Neural crest cell (in vitro differentiated cells): ENCODE measurements at places on chromosomes 13 and 19. TPM values are rescaled to one million over a fixed set of nuclear protein-coding genes. Genes with fewer than 3 reads are reported as not detected.

DNA sequence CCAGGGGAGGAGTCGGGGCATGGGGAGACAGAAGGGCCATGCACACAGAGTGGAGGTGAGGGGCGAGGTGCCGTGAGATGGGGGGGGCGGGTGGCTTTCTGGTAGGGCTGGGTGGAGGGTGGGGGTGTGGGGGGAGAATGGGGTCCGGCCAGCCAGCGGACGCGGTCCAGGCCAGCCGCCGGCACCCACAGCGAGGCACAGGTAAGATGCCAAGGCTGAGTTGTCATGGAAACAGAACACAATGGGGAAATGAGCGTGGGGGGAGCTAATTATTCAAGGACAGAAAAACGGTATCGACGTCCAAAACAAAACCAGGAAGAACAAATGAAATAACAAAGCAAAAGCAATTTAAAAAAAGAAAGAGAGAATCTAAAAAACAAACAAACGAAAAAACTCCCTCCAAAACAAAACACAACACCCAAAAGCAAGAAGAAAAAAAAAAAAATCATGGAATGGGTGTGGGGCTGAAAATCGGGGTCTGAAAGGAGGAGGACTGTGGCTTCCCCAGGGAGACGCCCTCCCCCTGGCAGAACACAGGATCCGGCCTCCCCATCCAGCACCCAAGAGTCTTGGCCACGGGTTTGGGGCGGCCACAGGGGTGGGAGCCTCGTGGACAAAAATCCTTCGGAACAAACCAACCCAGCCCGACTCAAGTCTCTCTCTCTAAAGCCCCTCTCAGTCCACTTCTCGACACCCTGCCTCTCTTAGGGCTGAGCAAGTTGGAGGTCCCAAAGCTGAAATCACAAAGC lies 92.5 kb downstream of the PTPRS start:
- peaks cover 18% of the 10 kb centered on the region for H3K4me1 ChIP-seq
- peak overlapping the region; percentile 57 for H3K27ac ChIP-seq
- no peak for DNase-seq
- H3K36me3 ChIP-seq, result peaks cover 14% of the 10 kb centered on the region

DNA sequence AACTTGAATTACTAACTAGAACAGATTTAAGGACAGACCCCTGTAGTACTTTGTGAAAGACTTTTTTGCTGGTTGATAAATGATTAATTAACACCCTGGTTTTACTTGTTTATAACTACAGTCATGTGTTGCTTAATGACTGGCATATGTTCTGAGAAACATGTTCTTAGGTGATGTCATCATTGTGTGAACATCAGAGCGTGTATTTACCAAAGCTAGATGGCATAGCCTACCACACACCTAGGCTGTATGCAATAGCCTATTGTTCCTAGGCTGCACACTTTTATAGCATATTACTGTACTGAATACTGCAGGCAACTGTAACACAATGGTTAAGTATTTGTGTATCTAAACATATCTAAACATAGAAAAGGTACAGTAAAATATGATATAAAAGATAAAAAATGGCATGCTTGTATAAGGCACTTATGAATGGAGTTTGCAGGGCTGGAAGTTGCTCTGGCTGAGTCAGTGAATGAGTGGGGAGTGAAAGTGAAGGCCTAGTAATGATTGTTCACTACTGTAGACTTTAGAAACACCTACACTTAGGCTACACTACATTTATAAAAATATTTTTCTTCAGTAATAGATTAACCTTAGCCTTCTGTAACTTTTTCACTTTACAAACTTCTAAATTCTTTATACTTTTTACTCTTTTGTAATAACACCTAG lies 260.3 kb downstream of the KCNRG start:
- H3K4me3 ChIP-seq, result no peak overlapping the region
- peaks cover 17% of the 10 kb centered on the region for H3K36me3 ChIP-seq
- H3K27me3 ChIP-seq, result no peaks in the 10 kb centered on the region
- no peak for DNase-seq
- peaks cover 6% of the 10 kb centered on the region for H3K4me1 ChIP-seq
- H3K27ac ChIP-seq, result no peak overlapping the region

- no peak overlapping the region for H3K4me3 ChIP-seq
- no peaks in the 10 kb centered on the region for H3K4me1 ChIP-seq
Measured at GRCh38 chr19:40320558-40320935, 27.6 kb downstream of the C19orf47 start.

DNA sequence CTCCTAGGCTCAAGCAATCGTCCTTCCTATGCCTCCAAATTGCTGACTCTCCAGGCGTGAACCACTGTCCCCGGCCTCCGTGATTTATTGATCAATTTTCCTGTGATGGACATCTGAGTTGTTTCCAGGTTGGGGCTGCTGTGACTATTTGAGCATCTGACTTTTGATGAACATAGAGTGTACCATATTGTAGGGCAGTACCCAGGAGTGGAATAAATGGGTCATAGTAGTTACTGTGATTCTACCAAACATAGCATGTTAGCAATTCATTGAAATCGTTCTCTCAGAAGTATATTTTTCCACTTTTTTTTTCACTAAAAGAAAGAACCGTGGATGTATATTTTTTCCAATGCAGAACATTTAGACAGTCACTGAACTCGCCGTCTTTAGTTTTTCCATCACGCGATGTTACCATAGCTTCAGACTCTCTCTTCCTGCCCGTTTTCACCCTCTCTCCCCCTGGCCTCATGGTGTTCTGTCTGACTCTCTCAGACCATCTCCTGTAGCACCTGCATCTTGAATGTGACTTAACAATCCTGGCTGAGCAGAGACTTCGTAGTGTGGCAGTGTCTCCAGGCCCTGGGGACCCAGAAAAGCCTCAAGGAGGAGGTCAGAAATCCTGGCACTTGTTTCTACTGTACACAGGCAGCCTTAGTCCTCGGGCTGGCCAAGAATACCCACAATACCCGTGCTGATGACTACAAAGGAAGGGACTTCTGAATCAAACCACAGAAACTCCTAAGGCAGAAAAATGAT lies 3.2 kb upstream of the RASGRP4 start:
- no peaks in the 10 kb centered on the region for H3K36me3 ChIP-seq
- peaks cover 10% of the 10 kb centered on the region for H3K4me1 ChIP-seq
- no peak for DNase-seq
- H3K4me3 ChIP-seq, result no peak overlapping the region
- H3K27ac ChIP-seq, result no peak overlapping the region
- H3K27me3 ChIP-seq, result peaks cover 6% of the 10 kb centered on the region

DCT gene
- total RNA-seq, result 0.12 and 0.43 TPM in 2 replicates

DNA sequence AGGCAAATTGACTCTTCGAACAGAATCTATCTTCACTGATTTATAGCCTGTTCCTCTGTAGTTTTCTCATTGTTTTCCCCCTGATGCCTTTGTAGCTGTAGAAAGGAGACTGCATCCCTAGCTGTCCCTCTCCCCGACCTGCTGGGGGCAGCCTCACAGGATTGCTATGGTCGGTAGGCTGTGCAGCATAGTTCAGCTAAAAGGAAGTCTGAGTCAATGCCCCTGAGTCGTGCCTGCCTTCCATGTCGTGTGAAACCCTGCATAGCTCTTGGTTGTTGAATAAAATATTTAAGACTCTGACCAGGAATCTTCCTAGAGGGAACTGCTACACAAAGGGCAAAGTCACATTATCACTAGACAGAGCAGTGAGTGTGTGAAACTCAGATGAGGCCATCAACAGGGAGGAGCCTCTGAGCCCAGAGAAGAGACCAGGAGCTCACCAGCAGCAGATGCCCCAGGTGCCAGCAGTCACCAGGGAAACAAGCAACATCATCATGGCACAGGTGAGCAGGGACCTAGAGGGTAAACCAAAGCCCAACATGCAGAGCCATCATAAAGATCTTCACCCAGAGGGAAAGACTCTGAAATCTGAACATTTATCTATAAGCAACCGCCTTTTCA lies 108.4 kb upstream of the NBEA start:
- H3K4me3 ChIP-seq, result no peak overlapping the region
- H3K4me1 ChIP-seq, result no peaks in the 10 kb centered on the region
- peaks cover 3% of the 10 kb centered on the region for H3K36me3 ChIP-seq
- no peak overlapping the region for H3K27ac ChIP-seq
- no peak for DNase-seq
- H3K27me3 ChIP-seq, result no peaks in the 10 kb centered on the region

GRCh38 chr19:41871573-41872383 lies 5.3 kb upstream of the CD79A start:
- H3K27me3 ChIP-seq, result peaks cover 7% of the 10 kb centered on the region
- H3K4me1 ChIP-seq, result peaks cover 10% of the 10 kb centered on the region
- no peak overlapping the region for H3K4me3 ChIP-seq
- peaks cover 16% of the 10 kb centered on the region for H3K36me3 ChIP-seq
- no peak for DNase-seq

DNA sequence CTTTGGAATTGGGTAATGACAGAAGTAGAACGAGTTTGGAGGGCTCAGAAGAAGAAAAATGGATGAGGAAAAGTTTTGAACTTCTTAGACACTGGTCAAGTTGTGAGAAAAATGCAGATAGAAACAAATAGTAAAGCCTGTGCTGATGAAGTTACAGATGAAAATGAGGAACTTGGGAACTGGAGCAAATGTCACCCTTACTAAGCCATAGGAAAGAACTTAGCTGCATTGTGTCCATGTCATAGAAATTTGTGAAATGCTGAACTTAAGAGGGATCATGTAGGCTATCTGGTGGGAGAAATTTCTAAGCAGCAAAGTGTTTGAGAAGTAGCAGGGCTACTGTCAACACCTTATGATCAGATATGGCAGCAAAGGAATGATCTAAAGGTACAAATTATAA lies 289.2 kb upstream of the PCDH9 start:
- H3K4me1 ChIP-seq, result no peaks in the 10 kb centered on the region
- no peaks in the 10 kb centered on the region for H3K27me3 ChIP-seq
- no peak overlapping the region for H3K4me3 ChIP-seq
- DNase-seq, result no peak
- no peaks in the 10 kb centered on the region for H3K36me3 ChIP-seq
- no peak overlapping the region for H3K27ac ChIP-seq

DNA sequence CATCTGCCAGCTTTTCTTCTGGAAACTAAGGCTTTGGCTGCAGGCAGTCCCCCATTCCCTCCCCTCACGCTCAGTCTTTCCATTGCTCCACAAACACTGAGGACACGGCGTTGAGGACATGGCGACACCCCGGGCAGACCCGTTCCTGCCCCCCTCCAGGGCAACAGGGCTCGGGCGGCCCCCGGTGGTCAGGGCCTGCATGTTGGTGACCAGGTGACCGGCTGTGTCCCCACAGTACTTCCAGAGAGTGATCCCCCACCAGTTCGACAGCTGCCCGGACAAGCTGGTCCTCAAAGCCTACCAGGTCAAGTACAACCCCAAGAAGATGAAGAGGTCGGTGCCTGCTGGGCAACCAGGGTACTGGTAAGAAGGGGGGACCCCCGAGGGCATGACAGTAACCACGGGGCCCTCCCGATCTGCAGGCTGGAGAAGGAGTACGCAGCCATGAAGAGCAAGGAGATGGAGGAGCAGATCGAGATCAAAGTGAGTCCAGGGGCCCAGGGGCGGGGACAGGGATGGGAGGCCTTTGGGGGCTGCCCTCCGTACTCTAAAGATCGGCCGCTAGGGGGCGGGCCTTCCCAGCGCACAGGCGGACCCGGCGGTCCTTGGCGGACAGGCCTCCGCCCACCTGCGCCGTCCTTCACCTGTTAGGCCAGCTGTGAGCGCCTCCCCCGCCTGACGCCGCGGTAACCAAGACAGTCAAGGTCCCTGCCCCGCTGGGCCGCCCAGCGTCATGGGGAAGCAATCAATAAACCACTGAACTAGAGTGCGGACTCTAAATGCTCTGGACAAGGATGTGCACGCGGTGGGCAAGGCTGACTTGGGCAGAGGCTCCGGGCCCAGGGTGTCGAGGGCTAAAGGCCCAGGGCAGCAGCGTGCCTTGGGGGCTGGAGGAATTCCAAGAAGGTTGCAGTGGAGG lies 21.1 kb downstream of the PRR36 start:
- peaks cover 12% of the 10 kb centered on the region for H3K27me3 ChIP-seq
- no peak overlapping the region for H3K27ac ChIP-seq
- H3K36me3 ChIP-seq, result no peaks in the 10 kb centered on the region
- H3K4me3 ChIP-seq, result no peak overlapping the region
- H3K4me1 ChIP-seq, result peaks cover 11% of the 10 kb centered on the region
- peak; percentile 72 for DNase-seq

DNA sequence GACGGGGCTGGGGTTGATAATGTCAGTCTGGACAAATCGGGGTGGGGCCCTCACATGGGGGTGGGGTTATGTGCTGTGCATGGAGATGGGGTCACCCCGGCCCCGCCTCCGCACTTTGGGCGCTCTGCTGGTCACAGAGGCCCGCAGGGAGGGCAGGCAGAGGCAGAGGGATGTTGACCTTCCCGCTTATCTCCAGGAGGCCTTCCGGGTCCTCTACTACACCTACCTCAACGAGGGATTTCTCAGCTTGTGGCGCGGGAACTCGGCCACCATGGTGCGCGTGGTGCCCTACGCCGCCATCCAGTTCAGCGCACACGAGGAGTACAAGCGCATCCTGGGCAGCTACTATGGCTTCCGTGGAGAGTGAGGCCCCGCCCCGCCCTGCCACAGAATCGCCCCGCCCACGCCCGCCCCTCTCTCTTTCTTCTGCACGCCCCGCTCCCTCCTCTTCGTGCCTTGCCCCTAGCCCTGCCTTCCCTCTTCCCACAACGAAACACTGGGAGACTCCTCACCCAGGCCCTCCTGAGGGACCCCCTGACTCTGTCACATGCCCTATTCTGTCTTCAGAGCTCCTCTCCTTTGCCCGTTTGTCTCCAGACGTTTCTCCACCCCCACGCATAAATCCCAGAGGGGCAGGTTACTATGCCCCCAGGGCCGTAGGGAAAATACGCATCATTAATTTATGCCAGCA lies 32.8 kb downstream of the TMEM161A start:
- H3K36me3 ChIP-seq, result no peaks in the 10 kb centered on the region
- no peaks in the 10 kb centered on the region for H3K27me3 ChIP-seq
- H3K27ac ChIP-seq, result peak overlapping the region; percentile 98
- DNase-seq, result peak; percentile 74

THSD1 gene
- 0.75 and 1.1 TPM in 2 replicates for total RNA-seq

ERICH4 gene
- total RNA-seq, result not detected in 2 replicates

- no peaks in the 10 kb centered on the region for H3K36me3 ChIP-seq
- no peaks in the 10 kb centered on the region for H3K27me3 ChIP-seq
- no peak overlapping the region for H3K27ac ChIP-seq
- peak overlapping the region; percentile 48 for H3K4me3 ChIP-seq
- H3K4me1 ChIP-seq, result peaks cover 24% of the 10 kb centered on the region
Measured at GRCh38 chr13:86003029-86003428, 203.8 kb upstream of the SLITRK6 start.

C19orf44 gene
- 9.0 and 9.6 TPM in 2 replicates for total RNA-seq

GRCh38 chr13:106393776-106394175 lies 141.7 kb downstream of the EFNB2 start:
- H3K36me3 ChIP-seq, result no peaks in the 10 kb centered on the region
- H3K27ac ChIP-seq, result no peak overlapping the region
- no peak for DNase-seq

- H3K27ac ChIP-seq, result no peak overlapping the region
- no peaks in the 10 kb centered on the region for H3K4me1 ChIP-seq
- H3K4me3 ChIP-seq, result no peak overlapping the region
- DNase-seq, result peak; percentile 26
- peaks cover 16% of the 10 kb centered on the region for H3K36me3 ChIP-seq
Measured at GRCh38 chr13:46721054-46721453, 75.9 kb downstream of the ESD start.

TMEM238 gene
- total RNA-seq, result 0.40 and 0.71 TPM in 2 replicates
